ENCODE measurements at places on chromosomes 5 and 9.

DNA sequence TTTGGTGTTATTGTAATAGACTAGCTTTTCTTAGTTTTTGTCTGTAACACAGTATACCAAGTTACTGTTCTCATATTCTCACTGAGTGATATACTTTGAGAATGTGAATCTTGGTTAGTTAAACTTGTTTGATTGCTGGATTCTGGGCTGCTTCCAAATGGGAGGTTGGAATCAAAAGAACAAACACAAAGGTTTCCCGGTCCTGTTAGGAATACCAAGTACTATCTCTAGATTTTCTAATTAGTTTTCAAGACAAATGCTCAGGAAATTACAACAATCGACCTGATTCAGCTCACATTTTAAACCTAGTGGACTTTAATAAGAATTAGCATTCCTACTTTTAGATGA, 244.3 kb downstream of the CSNK1G3 start:
- no peak for DNase-seq

GRCh38 chr5:139884144-139884543, 88.5 kb downstream of the PSD2 start:
- DNase-seq, result no peak

GRCh38 chr5:80275347-80275746, 19.5 kb upstream of the SERINC5 start:
- DNase-seq, result no peak

GRCh38 chr5:138978080-138978479, 102.9 kb upstream of the LRRTM2 start:
- no peak for DNase-seq

DNA sequence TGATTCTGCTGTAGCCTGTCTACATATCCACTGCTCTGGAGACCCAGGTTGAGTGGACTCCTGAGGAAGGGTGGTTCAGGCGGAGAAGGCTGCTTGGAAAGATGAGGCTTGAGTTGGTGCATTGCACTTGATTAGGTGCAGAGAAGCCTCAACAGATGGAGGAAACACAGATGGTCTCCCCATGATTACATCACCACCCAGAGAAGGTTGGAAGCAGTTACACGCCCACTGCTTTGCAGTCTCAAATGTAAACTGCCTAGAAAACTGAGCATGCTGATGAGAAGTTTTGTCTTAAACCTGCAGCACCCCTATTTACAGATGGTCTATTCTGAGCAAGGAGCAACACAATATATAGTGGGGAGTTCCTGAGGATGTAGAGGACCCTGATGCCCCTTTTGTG, 266.6 kb downstream of the PIK3R1 start:
- no peak for DNase-seq

DNA sequence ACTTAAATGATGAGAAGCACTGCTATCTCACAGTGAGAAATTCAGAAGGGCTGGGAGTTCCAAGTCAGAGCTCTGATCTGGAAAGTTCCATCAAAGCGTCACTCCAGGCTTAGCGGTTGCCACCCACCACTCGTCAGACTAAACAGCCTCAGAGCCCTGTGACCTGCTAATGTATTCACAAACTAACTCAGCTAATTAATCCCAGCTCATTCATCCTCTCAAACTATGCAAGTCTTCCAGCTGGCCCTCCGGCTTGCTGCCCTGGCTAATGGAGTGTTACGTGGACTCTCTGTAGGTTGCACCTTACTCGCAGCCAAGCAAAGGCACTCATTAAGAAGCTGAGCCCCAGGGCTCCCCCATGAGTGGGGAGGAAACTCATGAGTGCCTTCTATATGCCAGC, 82.2 kb upstream of the GABRP start:
- DNase-seq, result no peak

- DNase-seq, result no peak
Measured at GRCh38 chr5:173412566-173412965, 84.4 kb upstream of the STC2 start.

DNA sequence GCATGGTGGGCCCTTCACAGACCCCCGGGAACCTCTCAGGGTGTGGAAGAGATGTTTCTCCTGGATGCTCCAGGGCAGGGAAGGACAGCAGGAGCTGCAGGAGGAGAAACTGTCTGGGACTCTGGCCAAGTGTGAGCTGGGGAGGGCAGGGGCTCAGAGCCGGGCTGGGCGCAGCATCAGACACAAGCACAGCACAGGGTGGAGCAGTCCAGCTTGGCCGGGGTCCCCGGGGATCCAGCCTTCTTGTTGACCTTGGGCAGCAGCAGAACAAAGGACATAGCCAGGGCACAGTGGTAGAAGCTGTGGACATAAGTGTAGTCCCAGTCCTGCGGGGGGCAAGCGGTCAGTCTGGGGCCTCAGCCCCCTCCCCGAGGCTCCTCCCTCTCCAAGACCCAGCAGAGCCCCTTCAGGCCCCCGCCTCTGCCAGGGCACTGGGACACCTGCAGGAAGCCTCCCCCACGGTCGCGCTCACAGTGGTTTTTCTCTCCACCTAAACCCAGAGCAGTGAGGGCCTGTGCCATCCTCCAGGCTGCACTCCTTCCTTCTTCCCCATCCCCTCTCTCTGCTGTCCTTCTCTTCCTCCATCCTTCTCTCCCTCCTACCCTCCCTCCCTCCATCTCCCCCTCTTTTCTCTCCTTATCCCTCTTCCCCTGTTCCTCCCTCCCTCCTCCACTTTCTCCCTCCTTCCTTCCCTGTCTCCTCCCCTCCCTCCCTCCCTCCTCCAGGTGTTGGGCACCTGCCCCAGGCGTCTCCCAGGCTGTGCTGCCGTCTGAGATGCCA, 10.1 kb downstream of the MYMK start:
- no peak for DNase-seq

- DNase-seq, result no peak
Measured at GRCh38 chr9:102922526-102922925, 72.6 kb upstream of the CYLC2 start.

- DNase-seq, result no peak
Measured at GRCh38 chr5:180090769-180091546, 19.4 kb upstream of the RNF130 start.

- DNase-seq, result no peak
Measured at GRCh38 chr5:128632264-128632663, 94.2 kb upstream of the FBN2 start.

GRCh38 chr5:90473396-90474234, 956 bp downstream of the MBLAC2 start:
- peak; percentile 15 for DNase-seq

Measured in stimulated activated CD4-positive, alpha-beta T cell treated with anti-CD3 and anti-CD28 coated beads, Interleukin-12 subunit alpha, Interleukin-12 subunit beta, amount 100 ng/mL, for 24 hours (primary cell).